ENCODE measurements at places on chromosomes 1 and 21.

- DNase-seq: no peak
These were observed 689.2 kb downstream of the MATN1 start for GRCh38 chr1:30034105-30034626.

GRCh38 chr1:146016891-146017290 is 4.6 kb downstream of the HJV start:
- DNase-seq: no peak

- no peak for DNase-seq
These were observed 29.6 kb downstream of the DMRTA2 start for GRCh38 chr1:50393522-50394120.

DNA sequence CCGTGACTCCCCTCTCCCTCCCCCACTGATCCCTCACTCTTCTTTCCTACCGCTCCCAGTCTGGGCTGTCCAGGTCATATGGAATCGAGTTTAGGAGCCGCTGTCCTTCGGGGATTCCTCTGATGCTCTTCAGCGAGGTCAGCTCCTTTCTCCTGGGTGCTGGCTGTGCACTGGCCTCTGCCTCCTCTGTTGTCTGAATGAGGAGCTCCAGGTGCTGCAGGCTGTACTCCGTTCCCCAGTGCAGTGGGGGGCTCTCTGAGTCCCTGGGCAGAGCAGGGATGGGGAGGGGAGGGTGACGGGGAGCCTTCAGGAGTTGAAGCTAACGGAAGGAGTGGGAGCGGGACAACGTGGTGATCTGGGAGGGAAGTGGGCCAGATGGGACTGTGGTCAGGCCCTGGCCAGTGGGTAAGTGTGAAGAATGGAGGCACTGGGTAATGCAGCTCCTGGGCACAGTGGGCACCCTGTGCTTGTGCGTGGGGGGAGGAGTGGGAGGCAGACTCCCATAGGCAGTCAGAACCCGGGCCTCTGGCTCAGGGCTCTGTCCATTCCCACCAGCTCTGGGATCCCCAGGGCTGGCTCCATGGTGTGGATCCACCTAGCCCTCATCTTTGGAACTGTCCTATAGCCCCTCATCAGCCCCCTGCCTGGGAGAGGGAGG is 59.5 kb upstream of the TLR5 start:
- no peak for DNase-seq

- DNase-seq: no peak
These were observed 45.5 kb upstream of the ETS2 start for GRCh38 chr21:38760017-38760761.

- no peak for DNase-seq
These were observed 244.0 kb upstream of the DMRTA2 start for GRCh38 chr1:50667272-50667671.

DNA sequence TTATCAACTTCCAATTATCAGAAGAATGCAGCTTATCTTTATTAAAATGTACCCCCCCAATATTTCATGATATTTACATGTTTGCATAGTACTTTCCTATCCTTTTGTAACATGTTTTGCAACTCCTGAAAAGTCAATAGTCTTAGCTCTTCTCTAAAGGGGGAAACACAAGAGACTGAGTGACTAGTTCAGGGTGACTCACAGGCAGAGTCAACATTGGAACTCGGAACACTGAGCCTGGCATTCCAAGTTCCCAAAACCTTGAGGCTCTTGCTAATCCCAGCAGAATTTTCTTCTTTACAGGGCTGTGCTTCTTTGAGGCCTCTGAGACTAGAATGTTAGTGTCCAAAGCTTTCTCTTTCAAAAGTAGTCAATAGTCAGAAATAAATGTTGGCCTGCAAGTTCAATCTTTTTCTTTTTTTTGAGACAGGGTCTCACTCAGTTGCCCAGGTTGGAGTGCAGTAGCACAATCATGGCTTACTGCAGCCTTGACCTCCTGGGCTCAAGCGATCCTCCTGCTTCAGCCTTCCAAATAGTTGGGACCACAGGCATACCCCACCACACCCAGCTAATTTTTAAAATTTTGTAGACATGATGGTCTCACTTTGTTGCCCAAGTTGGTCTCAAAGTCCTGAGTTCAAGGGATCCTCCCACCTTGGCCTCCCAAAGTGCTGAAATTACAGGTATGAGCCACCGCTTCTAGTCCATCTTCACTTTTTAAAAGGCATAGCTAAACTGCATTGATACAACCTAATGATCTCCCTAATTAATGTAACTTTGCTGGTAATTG is 37.5 kb downstream of the ZNF281 start:
- no peak for DNase-seq

- DNase-seq: no peak
These were observed 65.8 kb downstream of the USP25 start for GRCh38 chr21:15795533-15795932.

DNA sequence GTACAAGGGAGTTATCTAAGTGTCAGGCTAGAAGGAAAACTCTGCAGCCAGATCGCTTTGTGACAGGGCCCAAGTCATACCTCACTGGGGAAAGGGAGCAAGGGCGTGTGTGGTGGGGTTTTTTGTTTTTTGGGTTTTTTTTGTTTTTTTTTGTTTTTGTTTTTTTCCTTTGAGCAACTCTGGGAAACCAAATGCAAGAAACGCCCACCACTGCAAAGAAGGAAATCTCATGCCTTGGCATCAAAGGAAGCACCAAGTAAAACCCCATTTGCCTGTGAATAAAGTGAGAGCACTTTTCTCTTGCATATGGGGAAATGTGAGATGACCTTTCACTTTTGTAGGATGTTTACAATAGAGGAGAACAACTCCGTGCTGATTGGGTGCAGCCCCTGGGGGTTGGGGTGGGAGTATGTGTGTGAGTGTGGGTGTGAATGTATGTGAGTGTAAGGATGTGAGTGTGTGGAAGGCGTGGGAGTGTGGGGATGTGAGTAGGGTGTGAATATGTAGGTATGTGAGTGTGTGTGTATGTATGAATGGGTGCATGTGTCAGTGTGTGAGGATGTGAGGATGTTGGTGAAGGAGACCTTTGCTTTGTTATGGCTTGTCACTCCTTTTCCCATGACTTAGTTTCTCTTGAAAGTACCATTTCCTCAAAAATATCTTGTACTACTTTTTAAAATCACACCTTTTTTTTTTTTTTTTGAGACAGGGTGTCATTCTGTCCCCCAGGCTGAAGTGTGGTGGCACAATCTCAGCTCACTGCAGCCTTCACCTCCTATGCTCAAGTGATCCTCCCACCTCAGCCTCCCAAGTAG is 34.6 kb downstream of the IL12RB2 start:
- peak; percentile 40 for DNase-seq

DNA sequence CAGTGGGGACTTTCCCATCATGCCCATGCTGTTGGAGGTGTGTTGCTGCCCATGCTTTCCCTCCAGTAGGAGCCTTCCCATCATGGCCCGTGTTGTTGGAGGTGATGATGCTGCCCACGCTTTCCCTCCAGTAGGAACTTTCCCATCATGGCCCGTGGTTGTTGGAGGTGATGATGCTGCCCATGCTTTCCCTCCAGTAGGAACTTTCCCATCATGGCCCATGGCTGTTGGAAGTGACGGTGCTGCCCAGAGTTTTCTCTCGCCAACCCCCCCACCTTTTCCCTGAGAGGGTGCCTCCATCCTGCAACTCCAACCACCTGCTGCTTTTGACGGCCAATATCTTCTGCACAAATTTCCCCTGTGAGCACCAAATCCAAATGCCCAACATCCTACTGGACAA is 205.7 kb downstream of the TOMM20 start:
- no peak for DNase-seq

DNA sequence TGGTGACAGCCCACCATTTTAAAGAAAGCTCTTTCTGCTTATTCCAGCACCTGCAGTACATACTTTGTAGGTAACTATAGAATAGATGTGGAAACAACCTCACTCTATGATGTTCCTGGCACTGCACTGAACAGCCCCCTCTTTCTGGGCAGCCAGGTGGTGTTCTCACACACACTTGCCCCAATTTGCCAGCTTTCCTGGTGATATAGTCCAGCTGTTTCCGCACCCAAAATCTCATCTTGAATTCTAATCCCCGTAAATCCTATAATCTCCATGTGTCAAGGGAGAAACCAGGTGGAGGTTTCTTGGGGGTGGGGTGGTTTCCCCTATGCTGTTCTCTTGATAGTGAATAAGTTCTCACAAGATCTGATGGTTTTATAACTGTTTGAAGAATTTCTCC is 102.2 kb downstream of the FCRL5 start:
- no peak for DNase-seq

- no peak for DNase-seq
These were observed 10.3 kb upstream of the S100A7 start for GRCh38 chr1:153470707-153471106.

- no peak for DNase-seq
These were observed 170.2 kb downstream of the TNR start for GRCh38 chr1:175572932-175573868.

DNA sequence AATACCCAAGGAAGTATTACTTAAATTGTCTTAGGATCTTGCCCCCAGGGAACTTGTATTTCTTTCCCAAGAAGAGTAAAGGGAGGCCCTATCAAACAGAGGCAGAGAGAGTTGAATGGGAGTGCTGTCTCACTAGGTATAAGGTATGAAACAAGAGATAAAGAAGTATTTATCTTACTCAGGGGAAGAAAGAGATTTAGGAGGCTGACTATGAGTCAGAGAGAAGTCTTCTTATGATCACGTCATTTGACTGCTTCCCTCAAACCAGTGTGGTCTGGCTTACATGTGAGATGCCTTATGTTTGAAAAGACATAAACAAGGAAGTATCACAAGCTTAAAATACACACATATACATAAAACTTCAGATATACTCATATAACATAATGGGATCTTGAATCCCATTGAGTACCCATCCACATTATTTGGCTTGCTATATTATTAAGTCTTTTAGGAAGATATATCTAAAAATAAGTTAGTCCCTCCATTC is 29.6 kb downstream of the DUSP10 start:
- DNase-seq: peak; percentile 80

- DNase-seq: no peak
These were observed 115.8 kb upstream of the ZRANB2 start for GRCh38 chr1:71196685-71197084.
